ENCODE measurements at places on chromosomes 2 and 18. TPM values are rescaled to one million over a fixed set of nuclear protein-coding genes. Genes with fewer than 3 reads are reported as not detected.

DNA sequence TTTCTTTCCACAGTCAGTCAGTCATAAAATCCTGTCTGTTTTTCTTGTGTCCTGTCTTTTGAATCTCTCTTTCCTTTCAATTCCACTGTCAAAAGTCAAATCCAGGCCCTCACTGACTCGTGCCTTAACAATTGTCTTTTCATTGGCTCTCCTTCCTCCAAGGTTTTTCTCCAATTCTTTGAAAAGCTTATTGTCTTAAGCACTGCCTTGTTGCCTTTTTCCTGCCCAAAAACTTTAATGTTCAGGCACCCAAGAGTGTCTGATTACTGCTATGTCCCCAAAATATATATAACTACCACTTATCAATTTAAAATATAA lies 13.9 kb upstream of the SULT1C4 start:
- H3K36me3 ChIP-seq, result no peaks in the 10 kb centered on the region
- peaks cover 21% of the 10 kb centered on the region for H3K27me3 ChIP-seq
- DNase-seq, result no peak
- H3K4me3 ChIP-seq, result no peak overlapping the region
- no peaks in the 10 kb centered on the region for H3K4me1 ChIP-seq
- H3K27ac ChIP-seq, result no peak overlapping the region

SKA1 gene
- 36.1 TPM for total RNA-seq

- no peaks in the 10 kb centered on the region for H3K36me3 ChIP-seq
- no peak overlapping the region for H3K4me3 ChIP-seq
- no peaks in the 10 kb centered on the region for H3K4me1 ChIP-seq
- no peaks in the 10 kb centered on the region for H3K27me3 ChIP-seq
Measured at GRCh38 chr2:88666576-88666975, 24.9 kb upstream of the RPIA start.

CDK5R2 gene
- not detected for total RNA-seq

- no peaks in the 10 kb centered on the region for H3K4me1 ChIP-seq
- H3K4me3 ChIP-seq, result no peak overlapping the region
- H3K36me3 ChIP-seq, result no peaks in the 10 kb centered on the region
- peaks cover 4% of the 10 kb centered on the region for H3K27me3 ChIP-seq
- DNase-seq, result no peak
Measured at GRCh38 chr18:10093445-10093844, 179.6 kb downstream of the VAPA start.

PTH2R gene
- not detected for total RNA-seq

CCDC141 gene
- total RNA-seq, result 2.6 TPM

DNA sequence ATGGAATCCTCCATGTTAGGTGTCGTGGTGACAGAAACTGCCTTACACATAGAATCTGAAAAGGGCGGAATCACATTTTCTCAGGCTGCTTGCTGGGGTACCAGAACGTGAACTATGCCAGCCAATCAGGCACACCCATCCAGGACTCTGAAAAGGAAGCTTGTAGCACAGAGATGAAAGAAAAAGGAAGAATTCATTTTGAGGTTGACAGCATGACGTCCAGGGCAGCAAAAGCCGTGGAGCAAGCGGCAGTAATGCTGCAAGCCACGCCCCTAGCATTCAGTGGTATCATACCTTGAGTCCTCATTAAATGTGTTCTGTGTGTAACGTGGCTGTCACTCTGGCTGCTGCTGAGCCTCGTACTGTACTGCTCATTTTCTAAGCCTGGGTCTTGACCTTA lies 304.0 kb downstream of the DYSF start:
- H3K4me3 ChIP-seq, result no peak overlapping the region
- H3K36me3 ChIP-seq, result no peaks in the 10 kb centered on the region
- H3K27me3 ChIP-seq, result peaks cover 17% of the 10 kb centered on the region
- H3K27ac ChIP-seq, result no peak overlapping the region
- no peaks in the 10 kb centered on the region for H3K4me1 ChIP-seq

SULT1C4 gene
- not detected for total RNA-seq

DPY30 gene
- 88.5 TPM for total RNA-seq
